ENCODE measurements at places on chromosomes 11 and 22.

- DNase-seq: no peak
These were observed 988.1 kb downstream of the NTM start for GRCh38 chr11:132358573-132358953.

- no peak for DNase-seq
These were observed 31.1 kb upstream of the CD81 start for GRCh38 chr11:2346014-2346413.

- peak; percentile 19 for DNase-seq
These were observed 4.0 kb upstream of the HMOX1 start for GRCh38 chr22:35376728-35377472.

DNA sequence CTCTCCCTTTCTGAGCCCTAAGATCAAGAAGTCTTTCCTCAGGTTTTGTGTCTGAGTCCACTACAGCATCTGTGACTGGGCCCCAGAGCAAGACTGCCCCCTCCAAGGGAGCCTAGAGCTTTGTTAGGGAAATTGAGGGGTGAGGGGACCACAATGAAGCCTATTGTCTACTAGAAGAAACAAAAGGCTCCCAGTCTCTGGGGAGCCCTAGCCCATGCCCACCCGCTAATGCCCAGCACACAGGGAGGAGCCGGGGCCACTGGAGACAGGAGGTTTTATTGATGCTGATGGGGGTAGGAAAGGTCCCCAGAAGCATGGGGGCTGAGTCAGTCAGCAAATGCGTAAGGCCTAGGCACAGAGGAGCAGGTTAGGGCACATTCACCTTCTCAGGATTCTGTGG, 14.0 kb downstream of the RHOG start:
- DNase-seq: no peak

- no peak for DNase-seq
These were observed 37.6 kb downstream of the SLC36A4 start for GRCh38 chr11:93160156-93160555.

DNA sequence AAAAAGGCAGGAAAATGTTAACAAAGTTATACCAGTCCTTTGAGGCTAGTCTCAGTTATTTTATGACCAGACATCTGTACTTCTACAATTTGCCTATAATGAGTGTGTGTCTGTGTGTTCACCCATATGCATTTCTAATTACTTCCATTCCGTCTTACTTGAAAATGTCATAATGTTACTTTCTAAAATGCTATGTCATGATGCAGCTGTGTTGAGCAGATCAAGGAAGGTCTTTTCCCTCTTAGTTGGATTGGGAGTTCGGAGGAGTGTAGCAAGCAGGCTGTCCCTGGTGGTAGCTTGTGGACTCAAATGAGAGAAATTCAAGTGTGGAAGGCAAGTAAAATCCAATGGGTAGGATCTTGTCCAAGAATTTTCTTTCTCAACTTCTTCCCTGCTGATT, 3.0 kb downstream of the SNX19 start:
- no peak for DNase-seq

GRCh38 chr22:28029956-28030355, 110.9 kb upstream of the PITPNB start:
- DNase-seq: no peak

DNA sequence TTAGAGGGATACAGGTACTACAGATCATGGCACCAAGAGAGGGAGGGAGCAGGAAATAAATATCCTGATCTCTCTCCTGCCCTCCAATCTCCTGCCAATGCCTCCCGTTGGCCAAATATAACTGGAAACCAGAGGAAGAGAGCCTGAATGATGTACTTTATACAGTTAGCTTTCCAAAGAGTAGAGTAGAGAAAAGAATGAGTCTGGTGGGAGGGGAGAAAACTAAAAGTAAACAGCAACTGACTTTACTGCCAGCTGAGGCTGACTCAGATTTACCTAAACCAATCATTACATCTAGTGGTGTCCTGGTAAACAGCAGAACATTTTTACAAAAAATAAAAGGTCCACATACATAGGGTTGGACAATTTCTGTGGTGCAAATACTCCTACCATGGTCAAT, 5.1 kb downstream of the MPZL3 start:
- DNase-seq: peak; percentile 30

DNA sequence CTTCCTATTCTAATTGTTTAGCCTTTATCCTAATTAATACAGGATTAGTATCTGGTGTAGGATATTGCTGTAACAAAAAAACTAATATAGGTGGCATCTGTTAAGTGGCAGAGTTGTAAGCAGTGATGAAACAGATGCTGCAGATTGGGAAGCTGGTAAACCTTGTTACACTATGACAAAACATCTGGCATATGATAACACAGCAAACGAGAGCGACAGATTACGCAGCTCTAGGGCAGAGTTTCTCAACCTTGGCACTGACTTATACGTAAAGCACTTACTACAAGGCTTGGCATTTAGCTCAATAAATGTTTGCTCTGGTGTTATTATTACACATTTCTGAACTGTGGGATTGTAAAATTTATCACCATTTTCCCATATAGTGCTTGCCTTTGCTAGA, 137.0 kb downstream of the ATG16L2 start:
- DNase-seq: no peak

GRCh38 chr11:100956351-100956750, 173.3 kb downstream of the PGR start:
- no peak for DNase-seq

GRCh38 chr22:48332438-48333322, 1495.0 kb downstream of the BRD1 start:
- no peak for DNase-seq

GRCh38 chr11:1162138-1162475, 4.4 kb downstream of the MUC5AC start:
- DNase-seq: no peak

- DNase-seq: peak; percentile 42
These were observed 15.9 kb downstream of the RTN4RL2 start for GRCh38 chr11:57476047-57476756.

DNA sequence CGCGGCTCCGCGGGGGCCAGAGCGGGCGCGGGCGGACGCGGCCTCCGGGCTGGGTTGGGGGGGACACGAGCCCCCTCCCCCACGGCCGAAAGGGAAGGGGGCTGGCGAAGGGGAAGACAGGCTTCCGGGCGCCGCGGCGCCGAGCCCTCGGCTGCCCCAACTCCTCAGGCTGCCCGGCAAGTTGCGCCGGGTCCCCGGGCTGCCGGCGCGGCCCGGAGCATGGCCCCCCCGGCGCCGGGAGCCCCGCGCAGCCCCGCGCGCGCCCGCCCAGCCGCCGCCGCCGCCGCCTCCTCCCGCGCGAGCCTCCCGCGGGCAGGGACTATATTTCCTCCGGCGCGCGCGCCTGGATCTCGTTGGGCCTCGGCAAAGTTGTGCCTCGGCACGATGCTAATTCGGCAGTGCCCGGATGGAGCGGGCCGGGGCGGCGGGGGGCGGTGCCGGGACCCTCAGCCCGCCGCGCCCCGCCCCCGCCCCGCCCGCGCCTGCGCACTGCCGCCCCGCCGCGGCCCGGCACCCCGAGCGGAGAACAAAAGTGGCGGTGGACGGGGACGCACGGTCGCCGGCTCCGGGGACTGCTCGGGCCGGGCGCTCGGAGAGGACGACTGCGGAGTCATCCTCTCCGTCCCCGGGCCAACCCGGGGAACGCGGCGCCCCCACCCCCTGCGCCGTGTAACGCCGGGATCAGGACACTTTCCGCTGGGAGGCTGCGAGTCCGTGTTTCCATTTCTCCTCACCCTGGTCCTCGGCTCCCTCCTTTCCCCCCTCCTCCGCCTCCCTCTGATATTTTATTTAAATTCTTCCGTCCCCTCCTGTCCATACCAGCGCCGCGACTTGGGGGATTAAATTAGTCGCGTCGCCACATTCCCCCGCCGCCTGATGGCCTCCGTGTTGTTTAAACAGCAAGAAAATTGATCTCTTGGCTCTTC, at the start of gene PHF21B:
Gene PHF21B, minus strand, starts transcription at position 400 of the 926 bp plus-strand sequence. CDS start 456 bp downstream, outside the sequence.
- peak; percentile 5 for DNase-seq

GRCh38 chr11:75280227-75280701, 39.7 kb downstream of the TPBGL start:
- peak; percentile 83 for DNase-seq

DNA sequence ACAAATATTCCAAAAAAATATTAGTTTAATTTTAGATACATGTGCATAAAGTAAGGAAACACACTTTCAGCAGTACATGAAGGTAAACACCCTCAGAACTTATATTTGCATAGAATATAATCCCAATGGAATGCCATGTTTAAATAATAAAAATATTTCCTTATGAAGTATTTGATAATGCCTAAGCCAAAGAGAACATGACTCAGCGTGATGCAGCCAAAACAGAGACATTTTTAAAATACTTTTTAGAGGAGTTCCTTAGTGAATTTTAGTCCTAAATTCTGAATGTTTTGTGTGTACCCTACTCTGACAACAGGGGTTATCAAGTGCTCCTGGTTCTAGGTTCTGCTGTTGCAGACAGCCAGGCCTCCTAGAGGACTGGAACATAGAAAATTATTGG, 39.1 kb upstream of the POU2AF2 start:
- no peak for DNase-seq

GRCh38 chr11:8566613-8567210, 27.3 kb downstream of the STK33 start:
- DNase-seq: no peak

DNA sequence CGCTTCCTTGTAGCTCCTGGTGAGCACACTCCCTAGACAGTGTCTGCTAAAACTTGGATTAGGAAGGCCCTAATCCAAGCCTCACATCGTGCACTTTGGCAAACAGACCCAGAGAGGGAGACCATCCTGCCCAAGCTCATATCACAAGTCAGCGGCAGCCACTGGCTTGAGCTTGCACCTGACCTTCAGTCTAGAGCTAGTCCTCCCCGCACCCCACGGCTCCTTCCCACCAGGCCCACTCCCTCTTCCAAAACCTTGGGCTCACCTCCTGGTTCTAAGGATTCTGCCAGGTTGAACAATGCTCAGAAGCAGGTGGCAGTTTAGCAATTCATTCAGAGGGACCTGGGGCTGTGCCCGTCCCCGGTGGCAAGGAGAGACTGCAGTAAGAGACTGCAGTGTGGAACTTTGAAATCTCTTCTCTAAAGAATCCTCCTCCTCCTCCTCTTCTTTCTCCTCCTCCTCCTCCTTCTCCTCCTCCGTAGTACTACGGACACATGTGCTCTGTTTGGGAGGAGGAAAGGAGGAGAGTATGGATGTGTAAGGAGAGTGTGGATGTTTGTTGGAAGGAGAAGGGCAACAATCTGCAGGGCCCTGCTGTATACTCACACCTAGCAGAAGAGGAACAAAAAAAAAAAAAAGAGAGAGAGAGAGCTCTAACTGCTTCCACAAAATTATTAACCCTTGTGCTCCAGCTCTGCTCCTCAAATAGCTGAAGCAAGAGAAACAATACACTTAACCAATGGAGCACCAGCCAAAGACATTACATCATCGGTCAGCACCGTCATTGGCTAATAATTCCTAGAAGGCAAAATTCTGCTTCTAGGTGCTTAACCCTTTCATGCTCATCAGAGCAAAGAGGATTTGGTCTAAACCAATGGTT, 6.0 kb downstream of the SYN3 start:
- no peak for DNase-seq

- peak; percentile 55 for DNase-seq
These were observed 44.5 kb downstream of the MED15 start for GRCh38 chr22:20551805-20552442.

- DNase-seq: no peak
These were observed 31.3 kb downstream of the ATP6V1E1 start for GRCh38 chr22:17597217-17597616.

DNA sequence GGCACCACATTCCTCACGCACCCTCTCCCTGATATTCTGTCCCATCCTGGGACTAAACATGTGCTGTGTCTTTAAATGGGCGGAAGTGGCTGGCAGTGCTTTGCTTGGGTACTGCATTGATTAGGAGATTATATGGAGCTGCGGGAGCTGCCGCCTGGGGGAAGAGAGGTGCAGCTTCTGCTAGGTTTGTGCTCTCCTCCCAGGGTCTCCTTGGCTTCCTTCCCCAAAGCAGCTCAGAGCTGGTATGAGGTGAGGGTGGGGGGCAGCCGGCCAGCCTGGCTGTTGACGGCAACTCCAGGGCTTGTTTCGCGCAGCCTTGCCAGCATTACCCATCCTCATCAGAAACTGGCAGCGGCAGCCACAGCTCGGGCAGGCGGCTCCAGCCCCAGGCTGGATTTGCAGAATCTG, 95.4 kb downstream of the GRAMD1B start:
- no peak for DNase-seq

- DNase-seq: peak; percentile 26
These were observed at the start of gene GUCD1 for GRCh38 chr22:24554313-24555164. Gene GUCD1, minus strand, starts transcription at chr22:24555138. Its CDS starts 147 bp downstream, at chr22:24554991.

GRCh38 chr11:68693484-68693882, 9.1 kb downstream of the GAL start:
- no peak for DNase-seq

- DNase-seq: no peak
These were observed 140.8 kb downstream of the PKNOX2 start for GRCh38 chr11:125305345-125305744.

DNA sequence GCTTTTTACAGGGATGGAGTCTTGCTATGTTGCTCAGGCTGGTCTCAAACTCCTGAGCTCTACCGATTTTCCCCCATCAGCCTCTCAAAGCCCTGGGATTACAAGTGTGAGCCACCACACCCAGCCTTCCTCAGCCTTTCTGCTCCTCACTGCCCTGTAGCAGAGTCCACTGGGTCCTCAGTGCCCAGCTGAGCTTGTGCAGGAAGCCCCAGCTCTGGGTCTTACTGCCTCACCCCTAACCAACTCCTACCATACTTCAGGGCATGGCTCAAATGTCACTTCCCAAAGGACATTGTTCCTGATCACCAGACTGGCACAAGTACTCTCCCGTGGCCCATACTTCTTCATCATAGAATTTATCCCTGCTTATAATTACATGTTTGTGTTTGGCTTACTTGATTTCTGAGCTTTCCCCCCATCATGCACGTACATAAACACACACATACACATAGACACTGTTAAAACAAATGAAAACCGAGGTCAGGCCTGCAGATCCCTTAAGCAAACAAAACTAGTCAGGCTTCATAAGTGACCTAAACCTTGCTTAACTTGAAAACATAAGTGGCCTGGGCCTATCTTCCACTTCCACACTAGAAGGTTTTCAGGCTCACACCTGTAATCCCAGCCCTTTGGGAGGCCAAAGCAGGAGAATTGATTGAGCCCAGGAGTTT, 14.0 kb upstream of the SLC43A3 start:
- DNase-seq: no peak

- no peak for DNase-seq
These were observed 27.4 kb downstream of the ZNF214 start for GRCh38 chr11:6992457-6993417.

DNA sequence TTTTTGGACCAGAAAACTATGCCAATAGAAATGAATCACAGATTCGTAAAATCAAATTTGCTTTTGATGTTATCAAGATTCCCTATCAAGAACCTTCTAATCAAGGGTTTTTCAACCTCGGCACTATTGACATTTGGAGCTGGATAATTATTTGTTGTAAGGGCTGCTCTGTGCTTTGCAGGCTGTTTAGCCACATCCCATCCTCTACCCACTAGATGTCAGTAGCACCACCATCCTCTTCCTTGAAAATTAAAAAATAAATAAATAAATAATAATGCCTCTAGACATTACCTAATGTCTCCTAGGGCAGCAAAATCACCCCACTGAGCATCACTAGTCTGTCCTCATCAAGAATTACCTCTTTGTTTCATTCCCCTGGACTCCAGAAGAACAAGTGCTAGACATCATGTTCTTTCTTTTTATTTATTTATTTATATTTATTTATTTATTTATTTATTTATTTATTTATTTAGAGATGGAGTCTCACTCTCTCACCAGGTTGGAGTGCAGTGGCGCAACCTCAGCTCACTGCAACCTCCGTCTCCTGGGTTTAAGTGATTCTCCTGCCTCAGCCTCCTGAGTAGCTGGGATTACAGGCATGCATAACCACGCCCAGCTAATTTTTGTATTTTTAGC, 744.7 kb downstream of the KCNA4 start:
- DNase-seq: no peak

GRCh38 chr22:37138849-37139561, 10.7 kb downstream of the IL2RB start:
- DNase-seq: no peak

- DNase-seq: no peak
These were observed 1425.1 kb downstream of the BRD1 start for GRCh38 chr22:48402591-48403031.

Measured in CD4-positive, alpha-beta T cell treated with Interleukin-6 for 4 hours (primary cell).